ENCODE measurements at places on chromosomes 11 and 22. TPM values are rescaled to one million over a fixed set of nuclear protein-coding genes. Genes with fewer than 3 reads are reported as not detected.

KRTAP5-2 gene
- total RNA-seq, result 0.35 TPM

OR6A2 gene
- total RNA-seq, result not detected

MRGPRX1 gene
- total RNA-seq, result not detected

SCGB1A1 gene
- total RNA-seq, result not detected

MAJIN gene
- not detected for total RNA-seq

SPI1 gene
- 0.57 TPM for total RNA-seq

CALCA gene
- total RNA-seq, result not detected

KRTAP5-11 gene
- total RNA-seq, result not detected

- no peak for DNase-seq
These were observed 24.6 kb downstream of the LRFN4 start for GRCh38 chr11:66881451-66881835.

GRCh38 chr11:108278546-108278945, 55.7 kb downstream of the ATM start:
- DNase-seq, result no peak

DNA sequence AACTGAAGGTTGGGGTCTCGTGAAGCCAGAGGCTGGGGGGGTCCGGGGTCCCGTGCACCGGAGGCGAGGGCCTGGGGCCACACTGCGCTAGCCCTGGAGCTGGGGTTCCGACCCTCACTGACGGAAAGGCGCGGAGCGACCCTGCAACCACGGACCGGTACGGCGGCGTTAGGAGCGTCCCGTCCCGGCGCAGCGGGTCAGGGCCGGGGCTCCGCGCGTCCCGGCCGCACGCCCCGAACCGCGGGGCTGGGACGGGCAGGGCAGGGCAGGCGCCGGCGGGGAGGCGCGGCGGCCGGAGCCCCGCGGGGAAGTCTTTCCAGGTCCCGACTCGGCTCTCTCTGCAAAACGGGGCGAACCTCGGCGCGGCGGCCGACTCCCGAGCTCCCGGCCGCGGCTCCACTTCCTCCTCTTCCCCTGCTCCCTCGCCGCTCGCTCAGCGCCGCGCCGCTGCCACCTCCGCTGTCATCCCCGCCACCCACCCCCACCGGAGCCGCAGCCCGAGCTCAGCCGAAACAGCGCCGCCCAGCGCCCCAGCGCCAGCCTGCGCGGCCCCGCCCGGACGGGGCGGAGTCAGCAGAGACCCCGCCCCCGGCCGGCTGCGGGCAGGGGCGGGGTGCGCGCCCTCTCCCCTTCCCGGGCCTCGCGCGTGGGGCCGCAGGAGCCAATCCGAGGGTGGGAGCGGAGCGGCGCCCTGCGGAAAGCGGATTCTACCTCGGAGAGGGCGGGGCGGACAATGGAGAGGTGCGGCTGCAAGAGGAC, at the start of gene GDPD5:
Gene GDPD5 (minus strand): TSS at position 509 of the 759 bp plus-strand sequence. CDS start 48,206 bp downstream, outside the sequence.
- DNase-seq, result peak; percentile 88

- DNase-seq, result no peak
These were observed 30.2 kb upstream of the B3GNT6 start for GRCh38 chr11:77003963-77004362.

DNA sequence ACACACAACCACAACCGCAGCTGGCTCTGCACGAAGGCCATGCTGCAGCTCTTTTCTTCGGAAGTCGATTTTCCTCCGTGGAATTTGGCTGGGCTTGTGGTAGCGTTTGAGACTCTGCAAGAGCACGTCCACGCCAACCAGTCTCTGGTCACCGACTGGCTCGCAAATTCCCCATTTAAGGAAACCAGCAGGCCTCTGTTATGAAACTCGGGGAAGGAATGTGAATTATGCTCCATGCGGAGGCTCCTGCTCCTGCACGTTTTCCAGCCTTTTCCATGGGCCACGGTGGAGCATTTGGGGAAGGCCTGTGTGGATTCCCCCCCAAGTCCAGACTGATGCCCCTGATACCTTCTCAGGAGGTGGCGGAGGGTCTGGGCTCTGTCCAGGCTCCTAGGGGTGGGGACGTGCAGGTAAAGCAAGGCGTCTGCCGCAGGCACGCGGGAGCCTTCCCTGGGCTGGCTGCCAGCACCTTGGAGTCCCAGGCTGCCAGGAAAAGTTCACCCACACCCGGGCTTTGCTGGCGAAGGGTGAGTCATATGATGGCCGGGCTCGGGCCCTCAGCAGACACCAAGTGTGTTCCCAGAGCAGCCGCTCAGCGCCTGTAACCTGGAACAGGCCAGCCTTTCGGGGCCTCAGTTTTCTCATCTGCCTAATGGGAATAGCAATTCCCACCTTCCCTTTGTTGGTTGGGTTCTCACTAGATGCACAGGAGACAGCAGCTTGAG, 41.9 kb downstream of the LRP5 start:
- DNase-seq, result no peak

DNA sequence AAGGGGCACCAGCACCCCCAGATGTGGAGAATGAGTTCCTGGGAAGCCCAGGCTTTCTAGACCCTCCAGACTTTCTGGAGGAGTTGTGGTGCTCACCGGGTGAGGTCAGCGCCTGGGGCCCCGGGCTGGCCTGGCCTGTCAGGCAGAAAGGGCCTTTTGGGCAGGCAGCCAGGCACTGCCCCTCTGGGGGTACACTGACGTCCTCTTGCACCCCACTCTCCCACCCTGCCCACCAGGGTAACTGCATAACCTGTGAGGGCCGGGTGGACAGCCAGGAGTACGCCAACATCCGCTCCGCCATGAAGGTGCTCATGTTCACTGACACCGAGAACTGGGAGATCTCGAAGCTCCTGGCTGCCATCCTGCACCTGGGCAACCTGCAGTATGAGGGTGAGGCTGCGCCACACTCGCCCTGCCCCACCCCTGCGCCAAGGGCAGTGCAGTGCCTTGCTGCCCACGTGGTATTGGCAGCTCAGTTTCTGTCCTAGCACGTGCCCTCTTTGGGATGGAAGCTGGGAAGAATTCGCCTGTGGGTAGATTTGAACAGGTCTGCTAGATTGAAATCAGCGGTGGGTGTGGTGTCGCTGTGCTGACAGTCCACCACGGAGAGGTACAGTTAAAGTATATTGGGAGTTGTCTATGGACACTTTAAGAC, 30.1 kb downstream of the MYO7A start:
- no peak for DNase-seq

- no peak for DNase-seq
These were observed 78.9 kb upstream of the PLET1 start for GRCh38 chr11:112339566-112339965.

GRCh38 chr11:1927026-1927847, 7.7 kb downstream of the TNNT3 start:
- no peak for DNase-seq

DNA sequence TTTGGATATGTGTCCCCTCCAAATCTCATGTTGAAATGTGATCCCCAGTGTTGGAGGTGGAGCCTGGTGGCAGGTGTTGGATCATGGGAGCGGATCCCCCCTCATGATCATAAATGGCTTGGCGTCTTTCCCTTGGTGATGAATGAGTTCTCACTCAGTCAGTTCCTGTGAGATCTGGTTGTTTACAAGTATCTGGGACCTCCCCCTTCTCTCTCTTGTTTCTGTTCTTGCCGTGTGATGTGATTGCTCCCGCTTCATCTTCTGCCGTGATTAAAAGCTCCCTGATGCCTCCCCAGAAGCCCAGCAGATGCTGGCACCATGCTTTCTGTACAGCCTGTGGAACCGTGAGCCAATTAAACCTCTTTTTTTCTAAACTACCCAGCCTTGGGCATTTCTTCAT, 102.2 kb downstream of the SEZ6L start:
- DNase-seq, result no peak

DNA sequence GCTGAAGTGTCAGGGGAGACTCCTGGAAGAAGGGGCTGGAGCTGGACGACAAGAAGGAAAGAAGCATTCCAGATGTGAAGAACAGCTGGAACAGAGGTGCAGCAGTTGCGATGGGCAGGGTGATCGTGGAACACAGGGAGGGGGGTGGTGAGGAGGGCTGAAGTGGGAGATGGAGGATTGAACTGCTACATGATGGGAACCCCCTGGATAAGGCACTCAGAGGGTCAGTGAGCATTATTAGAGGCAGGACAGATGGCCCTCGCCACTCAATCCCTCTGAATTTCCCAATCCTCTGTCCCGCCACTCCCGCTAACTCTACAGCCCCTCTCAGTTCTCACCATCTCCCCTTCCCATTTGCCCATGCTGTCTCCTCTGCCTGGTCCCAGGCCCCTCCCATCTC, 14.0 kb downstream of the SERPINH1 start:
- DNase-seq, result no peak

DNA sequence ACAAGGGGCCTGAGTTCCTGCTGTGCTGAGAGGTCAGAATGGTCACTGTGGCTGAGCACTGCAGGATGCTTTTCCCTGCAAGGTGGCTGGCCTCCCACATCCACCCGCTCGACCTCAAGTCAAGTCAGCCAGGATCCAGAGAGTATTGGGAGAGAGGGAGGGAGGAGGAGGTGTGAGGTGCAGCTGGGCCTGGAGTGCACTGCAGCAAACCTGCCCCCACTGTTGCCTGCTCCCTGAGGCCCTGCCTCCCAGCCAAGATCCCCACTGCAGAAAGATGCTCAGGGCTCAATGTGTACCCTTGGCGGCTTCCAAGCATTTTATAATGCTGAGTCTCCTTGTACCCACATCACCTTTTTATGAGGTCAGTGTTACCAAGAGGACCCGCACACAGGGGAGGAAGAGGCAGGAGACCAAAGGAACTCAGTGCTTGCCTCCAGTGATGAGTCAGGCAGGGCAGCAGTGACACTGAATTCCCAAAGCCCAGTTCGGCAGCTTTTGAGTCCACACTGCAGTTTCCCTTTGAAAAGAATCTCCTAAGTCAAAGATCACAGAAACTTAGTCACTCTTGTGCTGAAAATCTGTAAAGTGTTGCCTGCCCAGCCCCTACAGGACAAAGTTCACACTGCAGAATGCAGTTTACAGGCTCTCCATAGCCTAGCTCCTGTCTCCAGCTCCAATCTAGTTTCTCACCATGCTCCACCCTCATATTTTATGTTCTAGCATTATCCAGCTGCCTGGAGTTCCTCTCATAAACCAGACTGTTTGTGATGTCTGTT, 3.1 kb downstream of the ENDOD1 start:
- peak; percentile 26 for DNase-seq

- DNase-seq, result no peak
These were observed 52.1 kb downstream of the LHFPL7 start for GRCh38 chr22:24894220-24894975.

DNA sequence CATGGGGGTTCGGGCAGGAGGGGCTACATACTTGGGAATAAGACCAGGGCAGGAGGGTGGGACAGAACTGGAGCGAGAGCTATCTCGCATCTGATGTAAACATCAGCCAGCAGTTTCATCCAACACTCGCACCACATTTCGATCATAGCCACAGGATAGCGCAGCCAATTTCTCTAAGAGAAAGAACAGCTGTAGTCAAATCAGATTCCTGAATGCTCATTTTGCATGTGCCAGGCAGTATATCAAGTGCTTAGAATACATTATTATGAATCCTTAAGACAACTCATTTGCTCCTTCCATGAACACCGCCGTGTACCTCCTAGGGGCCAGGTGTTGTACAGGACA, 14.5 kb downstream of the DGCR2 start:
- no peak for DNase-seq

GRCh38 chr11:129723146-129723760, 92.4 kb upstream of the TMEM45B start:
- DNase-seq, result no peak

DNA sequence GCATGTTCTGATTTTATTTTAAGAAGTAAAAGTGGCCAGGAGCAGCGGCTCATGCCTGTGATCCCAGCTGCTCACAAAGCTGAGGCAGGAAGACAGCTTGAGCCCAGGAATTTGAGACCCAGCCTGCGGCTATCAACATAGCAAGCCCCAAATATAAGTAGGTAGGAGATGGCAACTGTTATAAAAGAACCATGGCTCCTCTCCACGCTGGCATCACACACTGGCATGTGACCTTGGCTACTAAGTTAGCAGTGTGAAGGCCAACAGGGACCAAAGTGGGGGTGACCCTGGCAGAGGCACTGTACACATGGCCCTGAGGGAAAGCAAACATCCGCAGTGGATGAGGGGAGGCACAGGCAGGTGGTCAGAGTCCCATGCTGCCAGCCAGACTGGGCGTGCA, 33.0 kb downstream of the TPST2 start:
- no peak for DNase-seq

- DNase-seq, result no peak
These were observed 43.6 kb upstream of the FTH1 start for GRCh38 chr11:62010935-62011528.

DNA sequence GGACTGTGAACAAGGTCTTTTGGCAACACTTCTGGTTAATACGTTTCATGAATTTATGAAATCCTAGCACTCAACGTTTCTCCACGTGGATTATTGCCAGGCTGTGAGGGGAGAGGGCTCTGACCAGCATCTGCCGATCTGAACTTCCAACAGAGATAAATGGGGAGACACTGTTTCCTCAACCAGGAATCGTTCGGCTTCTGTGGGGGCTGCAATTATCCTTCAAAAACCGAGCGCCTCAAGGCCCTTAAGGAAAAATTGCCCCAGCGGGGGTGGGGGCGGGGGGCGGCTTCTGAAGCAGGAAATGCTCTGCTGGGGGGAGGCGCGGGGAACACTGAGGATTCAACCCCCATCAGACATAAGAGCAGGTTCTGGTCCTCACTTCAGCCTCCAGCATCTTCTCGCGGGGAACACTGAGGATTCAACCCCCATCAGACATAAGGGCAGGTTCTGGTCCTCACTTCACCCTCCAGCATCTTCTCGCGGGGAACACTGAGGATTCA, 155.6 kb downstream of the BRD1 start:
- DNase-seq, result no peak

GRCh38 chr11:64083398-64084080, 47.8 kb downstream of the FLRT1 start:
- no peak for DNase-seq

GRCh38 chr22:44192098-44192815, 11.5 kb downstream of the PARVG start:
- peak; percentile 57 for DNase-seq

GRCh38 chr11:130313383-130314183, 1.1 kb downstream of the ZBTB44 start:
- peak; percentile 51 for DNase-seq

DNA sequence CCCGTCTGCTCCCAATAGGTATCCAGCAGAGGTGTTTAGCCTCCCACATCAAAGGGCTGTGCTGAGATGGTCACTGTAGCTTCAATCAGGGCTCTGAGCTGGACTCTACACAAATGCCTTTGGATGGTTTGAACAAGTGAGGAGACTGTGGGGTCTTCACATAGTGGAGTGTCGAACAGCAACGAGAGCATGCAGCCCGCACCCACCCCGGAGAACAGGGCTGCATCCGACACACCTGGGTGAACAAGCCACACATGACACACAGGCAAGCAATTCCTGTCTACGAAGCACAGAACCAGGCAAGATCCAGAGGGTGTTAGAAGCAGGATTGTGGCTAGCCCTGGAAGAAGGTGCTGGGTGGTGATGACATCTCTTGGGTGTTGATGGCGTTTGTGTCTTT, 58.0 kb upstream of the FGF3 start:
- no peak for DNase-seq
